ENCODE measurements at places on chromosomes 12 and 14.

DNA sequence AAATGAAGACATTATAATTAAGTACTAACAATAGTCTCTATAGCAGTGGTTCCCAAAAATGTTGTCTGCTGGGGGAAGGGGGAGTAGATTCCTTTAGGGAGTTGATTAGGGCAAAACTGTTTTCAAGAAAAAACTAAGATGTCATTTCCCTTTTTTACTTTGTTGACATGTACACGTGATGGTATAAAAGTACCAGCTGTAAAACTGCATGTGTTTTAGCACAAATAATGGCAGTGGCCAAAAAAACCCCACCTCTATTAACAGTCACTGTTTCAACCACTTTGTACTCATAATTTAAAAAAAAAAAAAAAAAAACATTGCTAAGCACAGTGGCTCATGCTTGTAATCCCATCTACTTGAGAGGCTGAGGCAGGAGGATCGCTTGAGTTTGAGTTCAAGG, 61.7 kb downstream of the PPP1R12A start:
- no peak for DNase-seq

- no peak for DNase-seq
These were observed 25.8 kb upstream of the LRTM2 start for GRCh38 chr12:1794440-1795090.

GRCh38 chr12:128947209-128947608, 93.9 kb downstream of the GLT1D1 start:
- no peak for DNase-seq

DNA sequence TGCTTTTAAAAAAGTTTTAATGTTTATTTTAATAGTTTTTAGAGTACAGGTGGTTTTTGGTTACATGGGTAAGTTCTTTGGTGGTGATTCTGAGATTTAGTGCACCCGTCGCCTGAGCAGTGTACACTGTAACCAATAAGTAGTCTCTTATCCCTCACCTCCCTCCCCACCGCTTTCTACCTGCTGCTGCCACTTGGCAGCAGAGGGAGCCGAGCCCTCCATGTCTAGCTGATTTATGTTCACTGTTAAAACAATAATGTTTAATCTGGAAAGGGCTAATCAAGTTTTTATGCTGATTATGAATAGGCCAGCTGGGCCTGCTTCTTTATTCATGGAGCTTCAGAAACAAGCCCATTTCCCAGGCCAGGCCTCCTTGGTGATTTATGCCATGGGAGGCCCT, 73.1 kb downstream of the ADCK1 start:
- DNase-seq = no peak

GRCh38 chr12:53064613-53065436, 14.4 kb downstream of the SPRYD3 start:
- DNase-seq = no peak

DNA sequence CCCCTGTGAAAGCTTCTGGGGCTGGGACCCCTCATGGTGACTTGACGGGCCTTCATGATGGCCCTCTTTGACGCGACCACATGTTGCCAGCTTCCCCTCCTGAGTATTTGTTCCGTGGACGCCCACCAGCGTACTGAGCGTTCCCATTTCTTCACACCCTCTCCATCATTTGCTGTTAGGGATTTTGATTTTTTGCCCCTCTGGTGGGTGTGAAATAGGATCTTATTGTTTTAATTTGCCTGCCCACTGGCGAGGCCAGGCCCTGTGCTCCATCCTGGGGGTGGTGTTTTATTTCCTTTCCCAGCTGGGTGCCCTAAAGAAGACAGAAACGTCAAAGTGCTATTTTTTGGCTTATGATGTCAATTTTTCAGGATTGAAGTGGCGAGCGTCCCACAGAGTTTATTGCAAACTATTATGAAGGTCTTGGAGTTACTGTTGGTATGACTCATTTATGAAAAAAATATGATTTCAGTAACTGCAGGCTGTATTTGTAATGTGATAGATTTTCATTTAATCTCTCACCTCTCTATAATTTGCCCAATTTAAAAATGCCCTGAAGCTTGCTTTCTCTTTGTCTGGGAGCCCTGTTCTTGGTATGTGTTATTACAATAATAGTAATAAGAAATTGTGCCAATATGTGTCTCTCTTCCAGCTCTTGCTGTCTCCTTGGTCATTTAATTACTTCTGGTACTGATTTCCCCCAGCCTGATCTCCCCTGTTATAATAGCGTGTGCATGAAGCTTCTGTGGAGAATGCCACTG, 99.6 kb downstream of the SLC25A47 start:
- DNase-seq = no peak

GRCh38 chr14:32706721-32707519, 231.8 kb upstream of the NPAS3 start:
- no peak for DNase-seq

GRCh38 chr12:123233505-123234308, 471 bp downstream of the MTRFR start:
- DNase-seq = no peak

DNA sequence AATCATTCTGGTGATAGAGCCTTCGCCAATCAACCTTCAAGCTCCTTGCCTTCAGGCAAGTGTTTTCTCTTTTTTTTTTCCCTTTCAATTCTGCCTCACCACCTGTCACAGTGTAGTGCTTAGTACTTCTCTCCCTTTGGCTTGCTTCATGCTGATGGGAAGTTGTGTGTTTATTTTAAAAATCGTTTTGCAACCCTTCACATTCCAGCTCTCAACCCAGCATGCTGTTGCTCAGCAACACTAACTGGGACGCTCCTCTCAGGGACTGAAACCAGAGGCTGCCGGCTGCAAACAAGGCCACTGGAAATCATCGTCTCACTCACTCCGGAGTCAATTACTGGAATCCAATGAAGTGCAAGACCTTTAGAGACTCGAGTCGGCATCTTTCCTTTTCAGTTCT, 342.7 kb downstream of the PRKD1 start:
- DNase-seq = no peak
